Stimulated activated CD8-positive, alpha-beta memory T cell treated with anti-CD3 and anti-CD28 coated beads, Interleukin-4, amount 100 ng/mL, for 4 hours (primary cell): ENCODE measurements at places on chromosomes 3 and 15.

GRCh38 chr3:4406746-4407568 lies 60.1 kb downstream of the SUMF1 start:
- no peak for DNase-seq

DNA sequence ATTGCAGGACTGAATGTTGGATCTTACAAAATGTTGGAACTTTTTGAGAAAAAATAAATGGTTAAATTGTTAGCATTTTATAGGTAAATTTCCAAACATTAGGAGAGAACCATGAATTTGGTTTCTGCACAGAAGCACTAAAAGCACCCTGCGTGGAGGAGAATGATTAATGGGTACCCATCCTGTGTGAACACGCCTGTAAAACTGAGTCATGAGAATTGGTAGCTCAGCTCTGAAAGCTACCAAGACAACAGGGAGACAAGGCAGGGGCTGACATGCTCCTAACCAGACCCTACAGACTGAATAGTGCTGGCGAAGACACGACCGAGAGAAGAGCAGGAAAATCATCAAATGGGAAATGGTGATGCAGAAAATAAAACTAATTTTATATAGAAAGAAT lies 32.4 kb upstream of the MTMR10 start:
- no peak for DNase-seq

- no peak for DNase-seq
These were observed 92.0 kb downstream of the PDE8A start for GRCh38 chr15:85073556-85074194.

- DNase-seq = no peak
These were observed 181.4 kb downstream of the SMAD6 start for GRCh38 chr15:66883284-66883911.

DNA sequence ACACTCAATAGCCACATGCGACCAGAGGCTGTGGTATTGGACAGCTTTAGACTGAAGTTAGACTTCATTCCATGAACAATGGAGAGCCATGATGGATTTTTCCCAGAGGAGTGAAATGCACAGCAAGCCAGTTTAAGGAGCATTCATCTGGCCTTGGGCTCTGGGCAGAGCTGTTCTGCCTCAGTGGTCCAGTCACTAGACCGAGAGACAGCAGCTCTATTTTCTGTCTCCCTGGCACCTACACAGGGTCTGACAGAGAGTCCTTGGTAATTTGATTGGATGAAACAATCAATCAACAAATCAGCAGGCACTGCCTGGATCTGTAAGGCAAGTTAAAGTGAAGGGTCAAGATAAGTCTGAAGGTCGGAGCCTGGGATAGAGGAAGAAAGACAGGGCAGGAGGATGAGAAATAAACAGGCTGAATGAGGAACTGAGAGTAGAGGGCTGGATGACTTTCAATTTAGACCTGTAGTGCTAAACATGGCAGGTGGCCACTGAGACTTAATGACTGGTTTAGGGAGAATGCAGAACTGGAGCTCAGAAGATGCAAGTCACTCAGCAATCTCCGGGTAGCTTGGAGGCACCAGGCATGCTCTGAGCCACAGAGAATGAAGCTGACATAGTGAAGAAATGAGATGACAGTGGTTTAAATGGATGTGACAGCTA lies 98.5 kb upstream of the SLC25A36 start:
- DNase-seq = no peak

GRCh38 chr3:159637883-159638542 lies 350.6 kb upstream of the IL12A start:
- DNase-seq = no peak

- no peak for DNase-seq
These were observed 266.9 kb downstream of the ZBBX start for GRCh38 chr3:167113035-167113830.

GRCh38 chr3:174355505-174355904 lies 503.6 kb upstream of the NAALADL2 start:
- no peak for DNase-seq

DNA sequence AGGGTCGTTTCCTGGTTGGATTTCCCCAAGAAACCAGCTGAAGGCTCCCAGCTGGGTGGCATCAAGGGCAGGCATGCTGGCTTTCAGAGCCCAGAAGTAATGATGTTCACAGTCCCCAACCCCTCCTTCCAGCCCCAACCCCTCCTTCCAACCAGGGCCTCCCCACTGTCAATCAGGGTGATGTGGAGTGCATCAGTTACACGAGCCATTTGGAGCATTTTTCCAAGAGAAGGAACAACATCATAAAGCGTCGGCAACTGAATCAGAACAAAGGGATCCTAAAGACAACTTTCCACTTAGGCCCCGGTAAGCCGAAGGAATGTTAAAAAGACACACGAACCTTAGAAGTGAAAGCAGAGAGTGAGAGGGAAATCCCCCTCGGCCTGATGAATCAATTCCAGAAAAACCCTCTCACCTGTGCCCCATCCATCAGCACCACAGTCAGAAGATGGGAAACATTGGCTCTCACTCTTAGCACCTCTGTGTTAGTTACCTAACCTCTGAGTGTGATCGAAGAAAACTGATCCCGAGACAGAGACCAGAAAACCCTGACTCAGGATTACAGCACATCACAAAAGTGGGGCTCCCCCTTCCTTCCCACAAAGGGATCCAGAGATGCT lies 101.2 kb upstream of the WNT5A start:
- DNase-seq = no peak

DNA sequence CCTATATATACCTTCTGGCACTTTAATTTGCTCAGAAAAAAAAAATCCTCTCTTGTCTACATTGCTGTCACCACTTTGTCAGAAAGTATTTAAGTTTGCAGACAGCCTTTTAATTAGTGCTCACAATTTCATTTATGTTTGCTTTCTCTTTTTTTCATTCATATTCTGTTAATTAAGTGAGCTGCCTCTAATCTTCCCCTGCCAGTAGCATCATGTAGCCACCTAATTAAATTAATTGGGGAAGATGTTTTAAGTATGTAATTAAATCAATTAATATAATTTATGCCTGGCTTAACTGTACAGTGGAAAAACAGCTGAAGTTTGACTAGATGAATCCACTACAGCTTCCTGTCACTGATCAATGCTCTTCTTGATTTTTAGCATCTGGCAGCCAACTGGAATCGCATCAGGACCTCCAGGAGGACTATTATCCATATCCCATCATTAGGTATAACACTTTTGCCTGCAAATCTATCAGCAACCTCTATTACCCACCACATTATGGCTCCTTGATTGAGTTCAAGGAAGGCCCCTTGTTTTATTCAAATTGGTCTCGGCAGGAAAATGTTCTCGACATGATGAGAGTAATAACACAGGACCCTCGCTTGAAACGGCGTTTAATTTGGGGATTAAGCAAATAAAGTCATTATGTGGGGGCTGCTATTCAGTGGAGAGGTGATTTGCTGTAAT lies 118.5 kb downstream of the IQCH start:
- no peak for DNase-seq

DNA sequence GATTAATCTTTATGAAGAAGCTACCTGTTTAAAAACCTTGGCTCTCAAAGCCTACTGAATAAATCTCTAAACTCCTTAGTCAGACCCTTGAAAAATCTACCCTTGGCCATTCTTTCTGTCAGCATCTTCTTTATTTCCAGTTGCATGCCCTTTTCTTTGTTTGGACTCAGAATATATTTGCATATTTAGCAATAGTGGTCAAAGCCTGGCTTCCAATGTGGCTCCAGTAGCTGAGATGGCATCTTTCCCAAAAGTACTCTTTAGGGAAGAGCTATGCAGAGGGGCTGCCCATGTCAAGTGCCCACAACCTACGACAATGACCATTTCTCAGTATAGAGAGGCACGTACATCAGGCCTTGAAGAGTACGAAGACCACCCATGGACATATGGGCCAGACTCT lies 47.2 kb downstream of the TLNRD1 start:
- DNase-seq = no peak

DNA sequence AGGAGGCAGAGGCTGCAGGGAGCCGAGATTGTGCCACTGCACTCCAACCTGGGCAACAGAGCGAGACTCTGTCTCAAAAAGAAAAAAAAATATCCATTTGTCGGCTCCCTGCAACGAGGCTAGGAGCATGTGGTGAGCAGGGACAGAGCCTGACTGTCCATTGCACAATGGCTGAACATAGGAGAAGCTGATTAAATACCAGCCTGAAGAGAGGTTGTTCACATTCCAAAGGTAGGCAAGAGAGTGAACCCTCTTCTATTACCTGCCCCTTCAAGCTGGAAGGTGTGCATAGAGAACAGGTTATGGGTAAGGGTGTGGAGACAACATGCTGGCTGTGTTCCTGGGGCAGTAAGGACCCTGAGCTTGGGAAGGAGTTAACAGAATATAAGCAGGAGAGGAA lies 78.7 kb downstream of the DAPK2 start:
- no peak for DNase-seq

DNA sequence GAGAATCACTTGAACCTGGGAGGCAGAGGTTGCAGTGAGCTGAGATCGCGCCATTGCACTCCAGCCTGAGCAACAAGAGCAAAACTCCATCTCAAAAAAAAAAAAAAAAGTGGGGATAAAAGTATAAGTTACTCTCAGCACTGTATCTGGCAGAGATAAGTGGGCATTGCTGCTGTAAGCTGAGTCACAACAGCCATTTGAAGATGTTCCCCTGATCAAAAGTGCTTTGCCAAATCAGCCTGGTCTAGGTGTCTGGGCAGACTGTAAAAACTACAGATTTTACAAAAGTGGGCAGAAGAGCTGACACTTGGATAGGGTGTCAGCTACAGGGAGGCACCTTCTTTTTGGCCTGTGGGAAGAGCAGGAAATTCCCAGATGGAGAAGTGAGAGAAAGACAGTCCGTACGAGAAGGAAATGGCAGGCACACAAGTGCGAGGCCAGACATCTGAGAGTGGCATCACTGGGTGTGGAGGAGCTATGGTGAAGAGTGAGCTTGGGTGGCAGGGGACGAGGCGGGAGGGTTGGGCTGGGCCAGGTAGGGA lies 78.5 kb downstream of the TRAK1 start:
- no peak for DNase-seq

DNA sequence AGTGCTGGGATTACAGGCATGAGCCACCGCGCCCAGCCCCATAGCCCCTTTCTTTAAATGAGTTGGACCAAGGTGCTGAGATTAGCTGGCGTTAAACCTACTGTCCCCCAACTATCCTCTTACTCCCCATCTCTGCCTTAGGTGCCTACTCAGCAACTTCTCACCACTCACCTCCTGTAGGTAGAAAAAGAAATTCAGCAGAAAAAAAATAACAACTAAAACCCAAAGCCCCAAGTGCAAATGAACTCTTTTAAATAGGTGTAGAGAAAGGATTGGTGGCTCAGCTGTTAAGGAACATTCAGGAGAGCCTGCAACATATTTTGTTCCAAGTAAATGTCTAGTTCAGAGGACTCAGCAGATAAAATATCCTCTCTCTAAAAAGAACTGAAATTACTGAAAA lies 19.5 kb downstream of the SAMD7 start:
- no peak for DNase-seq

- no peak for DNase-seq
These were observed 36.6 kb upstream of the CHL1 start for GRCh38 chr3:159974-160373.

- DNase-seq = no peak
These were observed 14.1 kb downstream of the XXYLT1 start for GRCh38 chr3:195256639-195257453.

DNA sequence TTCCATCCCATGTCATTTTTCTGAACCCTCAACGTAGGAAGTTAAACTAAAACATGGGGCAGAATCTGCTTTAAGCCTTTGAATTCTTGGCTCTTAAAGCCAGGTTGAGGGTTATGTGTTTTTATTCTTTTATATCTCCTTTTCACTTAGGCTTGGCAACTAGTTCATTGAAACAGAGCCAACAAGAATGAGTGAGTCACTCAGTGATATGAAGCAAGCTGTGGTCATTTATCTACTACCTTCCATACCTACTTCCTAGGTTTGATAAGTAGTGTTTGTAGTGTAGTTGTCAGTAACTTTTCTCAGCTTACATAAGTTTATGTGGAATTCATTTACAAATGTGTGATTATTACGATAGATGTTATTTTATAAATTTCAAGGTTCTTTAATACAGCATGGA lies 67.4 kb downstream of the SNRPN start:
- DNase-seq = no peak

- DNase-seq = no peak
These were observed 38.7 kb upstream of the CA12 start for GRCh38 chr15:63420333-63420747.

GRCh38 chr15:79680720-79681119 lies 216.1 kb downstream of the MTHFS start:
- no peak for DNase-seq
